ENCODE measurements at places on chromosomes 6 and 20.

DNA sequence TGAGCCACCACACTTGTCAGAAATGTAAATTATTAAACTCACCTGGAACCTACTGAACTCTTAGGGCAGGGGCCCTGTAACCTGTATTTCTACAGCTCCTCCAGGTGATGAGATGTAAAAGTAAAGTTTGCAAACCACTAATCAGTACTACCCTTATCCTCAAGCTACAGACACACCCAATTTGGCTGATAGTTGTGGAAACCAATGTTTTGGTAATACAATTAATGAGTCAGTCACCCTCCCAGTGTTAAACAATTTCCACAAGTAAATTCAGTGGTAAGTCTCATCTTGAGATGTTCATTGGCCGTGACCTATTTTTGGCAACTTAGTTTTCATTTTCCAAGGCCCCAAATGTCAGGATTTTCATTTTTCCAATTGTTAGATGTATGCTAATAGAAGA, 29.6 kb downstream of the GCNT2 start:
- H3K27ac ChIP-seq, result no peak overlapping the region
- H3K27me3 ChIP-seq, result no peaks in the 10 kb centered on the region
- no peaks in the 10 kb centered on the region for H3K36me3 ChIP-seq
- H3K4me1 ChIP-seq, result no peaks in the 10 kb centered on the region
- no peak overlapping the region for H3K4me3 ChIP-seq

GRCh38 chr20:37901654-37902503, 1.0 kb upstream of the VSTM2L start:
- H3K27me3 ChIP-seq, result peaks cover 22% of the 10 kb centered on the region
- no peak overlapping the region for H3K4me3 ChIP-seq
- H3K27ac ChIP-seq, result no peak overlapping the region
- no peaks in the 10 kb centered on the region for H3K36me3 ChIP-seq

DNA sequence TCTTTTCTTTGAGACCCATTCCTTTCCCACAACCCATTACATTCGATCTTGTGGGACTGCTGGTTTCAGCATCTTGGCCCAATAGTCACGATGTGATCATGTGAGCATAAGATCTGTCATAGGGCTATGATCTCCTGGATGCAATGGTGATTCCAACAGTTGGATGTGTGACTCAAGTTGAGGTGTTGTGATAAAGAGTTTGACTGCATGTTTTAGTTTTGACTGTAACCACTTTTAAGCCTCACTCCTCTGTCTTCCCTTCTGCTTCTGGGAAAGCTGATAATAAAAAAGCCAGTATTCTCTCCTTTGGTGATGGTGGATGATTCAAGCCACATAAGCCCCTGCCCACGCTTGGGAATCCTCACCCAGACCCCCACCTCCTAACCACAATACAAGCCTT, 117.0 kb upstream of the ASCC3 start:
- no peak for DNase-seq
- no peaks in the 10 kb centered on the region for H3K4me1 ChIP-seq
- no peaks in the 10 kb centered on the region for H3K36me3 ChIP-seq
- no peaks in the 10 kb centered on the region for H3K27me3 ChIP-seq
- no peak overlapping the region for H3K27ac ChIP-seq

DNA sequence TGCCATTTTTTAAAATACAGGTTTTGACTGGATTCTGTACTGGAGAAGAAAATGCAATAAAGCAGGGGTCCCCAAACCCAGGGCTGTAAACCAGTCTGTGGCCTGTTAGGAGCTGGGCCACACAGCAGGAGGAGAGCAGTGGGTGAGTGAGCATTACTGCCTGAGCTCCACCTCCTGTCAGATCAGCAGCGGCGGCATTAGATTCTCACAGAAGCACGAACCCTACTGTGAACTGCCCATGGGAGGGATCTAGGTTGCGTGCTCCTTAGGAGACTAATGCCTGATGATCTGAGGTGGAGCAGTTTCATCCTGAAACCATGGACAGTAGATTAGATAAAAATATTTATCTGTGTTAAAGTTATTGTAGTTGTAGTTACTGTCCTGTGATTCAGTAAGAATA, 21.1 kb upstream of the FBXO9 start:
- H3K36me3 ChIP-seq, result peaks cover 12% of the 10 kb centered on the region
- H3K27ac ChIP-seq, result no peak overlapping the region
- H3K4me1 ChIP-seq, result peaks cover 15% of the 10 kb centered on the region

DNA sequence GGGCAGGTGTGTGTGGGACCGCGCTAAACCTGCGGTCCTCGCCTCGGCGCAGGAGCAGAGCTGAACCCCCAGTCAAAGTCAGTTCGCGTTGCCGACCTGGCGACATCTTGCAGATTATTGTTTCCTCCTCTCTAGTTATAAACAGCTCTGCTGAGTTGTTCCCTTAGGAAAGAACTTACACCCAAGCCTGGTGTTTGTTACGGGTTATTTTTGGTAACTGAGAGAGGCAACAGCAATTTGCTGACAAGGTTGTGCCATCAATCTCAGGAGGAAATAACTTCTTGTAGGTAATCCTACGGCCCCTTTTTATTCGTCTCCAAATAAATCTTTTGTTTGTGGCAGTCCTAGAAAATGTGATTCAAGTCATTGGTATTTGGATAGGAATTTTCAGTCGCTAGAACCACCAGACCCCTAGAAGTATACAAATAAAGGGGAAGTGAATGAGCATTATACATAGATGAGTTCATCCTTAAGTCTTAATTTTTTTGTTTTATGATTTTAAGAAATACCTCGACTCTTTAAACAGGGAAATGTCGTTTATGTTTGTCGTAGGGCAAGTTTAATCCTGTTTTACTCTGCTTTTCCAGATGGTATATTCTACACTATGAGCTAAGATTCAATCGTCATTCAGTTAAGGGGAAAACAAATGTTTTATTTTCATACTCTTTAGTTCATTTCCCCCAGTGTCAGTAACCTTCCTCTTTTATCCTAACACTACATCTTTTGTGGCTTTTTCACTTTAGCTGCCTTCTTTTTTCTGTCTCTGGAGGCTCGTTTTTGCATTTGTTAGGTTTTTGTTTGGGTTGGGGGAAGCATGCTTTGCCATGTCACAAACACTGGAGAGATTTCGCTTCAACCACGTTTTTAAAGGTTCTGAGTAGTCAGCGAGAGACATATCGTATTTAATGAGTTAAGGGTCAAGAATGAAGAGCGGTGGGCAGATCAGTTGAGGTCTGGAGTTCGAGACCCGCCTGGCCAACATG, 1.2 kb downstream of the PM20D2 start:
- peaks cover 9% of the 10 kb centered on the region for H3K4me1 ChIP-seq
- H3K27ac ChIP-seq, result peak overlapping the region; percentile 62
- no peaks in the 10 kb centered on the region for H3K27me3 ChIP-seq

DNA sequence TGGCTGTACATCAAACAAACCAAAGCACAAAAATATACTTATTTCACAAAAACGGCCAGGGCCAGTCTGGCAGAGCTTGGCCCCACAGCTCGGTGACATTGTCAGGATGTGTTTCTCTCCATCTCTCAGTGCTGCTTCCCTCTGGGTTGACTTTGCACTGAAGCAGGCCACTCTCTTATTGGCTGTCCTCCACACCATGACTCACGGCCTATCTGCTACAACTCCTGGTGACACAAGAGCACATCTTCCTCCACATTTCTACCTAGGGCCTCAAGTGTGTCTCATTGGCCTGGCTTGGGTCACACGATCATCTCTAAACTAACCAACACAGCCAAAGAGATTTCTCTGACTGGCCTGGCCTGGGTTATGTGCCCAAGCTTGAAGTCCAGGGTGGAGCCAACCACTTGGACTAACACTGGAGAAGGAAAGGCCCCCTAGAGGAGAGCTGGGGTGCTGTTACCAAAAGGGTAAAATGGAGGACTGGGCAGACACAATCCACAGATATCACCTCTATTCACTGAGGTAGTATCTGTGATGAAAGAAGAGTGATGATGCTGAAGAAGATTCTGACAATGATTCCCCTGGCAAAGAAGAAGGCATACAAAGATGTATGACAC, 159.8 kb upstream of the TSHZ2 start:
- H3K36me3 ChIP-seq, result no peaks in the 10 kb centered on the region
- no peaks in the 10 kb centered on the region for H3K4me1 ChIP-seq
- H3K27ac ChIP-seq, result no peak overlapping the region
- DNase-seq, result no peak
- no peaks in the 10 kb centered on the region for H3K27me3 ChIP-seq

- peaks cover 56% of the 10 kb centered on the region for H3K36me3 ChIP-seq
- no peak overlapping the region for H3K4me3 ChIP-seq
- H3K27ac ChIP-seq, result no peak overlapping the region
- DNase-seq, result no peak
- H3K27me3 ChIP-seq, result no peaks in the 10 kb centered on the region
These were observed 176.5 kb downstream of the PREX1 start for GRCh38 chr20:48651271-48651670.

DNA sequence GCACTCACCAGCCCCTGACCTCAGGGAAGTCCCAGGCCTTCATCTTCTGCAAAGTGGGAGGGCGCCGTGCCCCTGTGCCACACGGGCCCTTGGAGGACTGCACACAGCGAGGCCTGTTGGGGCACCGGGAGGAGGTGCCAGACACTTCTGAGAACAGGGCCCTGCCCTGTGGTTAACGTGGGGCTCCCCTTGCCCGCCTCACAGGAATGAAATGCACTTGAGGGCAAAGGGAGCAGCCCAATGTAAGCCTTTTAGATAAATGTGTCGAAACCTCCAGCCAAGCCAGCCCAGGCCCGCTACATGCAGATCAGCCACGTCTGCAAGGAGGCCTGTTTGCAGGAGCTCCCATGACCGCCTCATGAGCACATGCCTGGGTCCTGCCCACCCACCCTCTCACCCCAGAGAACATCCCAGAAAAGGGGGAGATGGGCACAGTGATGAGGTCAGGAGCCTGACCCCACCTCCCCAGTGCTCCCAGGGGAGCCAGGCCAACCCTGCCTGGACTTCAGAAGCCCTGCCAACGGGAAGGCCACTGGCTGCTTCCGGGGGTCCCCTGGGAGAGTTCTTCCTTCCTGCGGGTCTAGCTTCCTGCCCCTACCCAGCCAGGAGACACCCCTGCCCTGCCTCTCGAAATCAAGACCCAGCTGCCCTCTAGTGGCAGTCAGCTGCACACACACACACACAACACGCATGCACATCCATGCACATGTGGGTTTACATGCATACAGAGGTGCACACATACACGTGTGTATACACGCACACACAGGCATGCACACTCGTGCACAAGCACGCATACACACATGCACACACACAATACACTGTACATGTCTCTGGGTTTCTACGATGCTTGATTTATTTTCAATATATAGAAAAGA, 178.7 kb downstream of the TAF4 start:
- DNase-seq, result no peak
- H3K27ac ChIP-seq, result no peak overlapping the region
- no peak overlapping the region for H3K4me3 ChIP-seq
- H3K36me3 ChIP-seq, result no peaks in the 10 kb centered on the region
- H3K4me1 ChIP-seq, result no peaks in the 10 kb centered on the region

- no peak overlapping the region for H3K4me3 ChIP-seq
- H3K4me1 ChIP-seq, result peaks cover 21% of the 10 kb centered on the region
- peaks cover 27% of the 10 kb centered on the region for H3K27me3 ChIP-seq
- H3K36me3 ChIP-seq, result no peaks in the 10 kb centered on the region
These were observed 93.6 kb downstream of the NCR2 start for GRCh38 chr6:41428996-41429421.

DNA sequence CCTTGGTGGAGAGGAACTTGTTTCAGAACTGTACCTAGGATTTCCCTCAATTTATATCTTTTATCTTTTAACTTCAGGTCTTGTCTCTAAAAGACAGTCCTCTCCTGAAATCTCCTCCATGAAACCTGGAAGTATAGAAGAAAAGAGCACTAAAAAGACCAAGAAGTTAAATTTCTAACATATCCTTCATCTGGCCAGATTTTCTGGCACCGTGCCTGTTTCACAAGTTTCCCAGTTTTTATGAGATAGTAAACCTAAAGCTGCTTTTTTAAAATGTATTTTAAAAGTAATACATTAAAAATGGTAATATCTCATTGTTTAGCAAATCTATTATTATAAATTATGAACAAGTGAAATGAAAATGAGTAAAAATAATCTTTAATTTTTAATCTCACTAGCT, 348.3 kb upstream of the RSPO3 start:
- H3K4me3 ChIP-seq, result no peak overlapping the region
- no peaks in the 10 kb centered on the region for H3K4me1 ChIP-seq
- H3K27me3 ChIP-seq, result no peaks in the 10 kb centered on the region
- no peak overlapping the region for H3K27ac ChIP-seq

DNA sequence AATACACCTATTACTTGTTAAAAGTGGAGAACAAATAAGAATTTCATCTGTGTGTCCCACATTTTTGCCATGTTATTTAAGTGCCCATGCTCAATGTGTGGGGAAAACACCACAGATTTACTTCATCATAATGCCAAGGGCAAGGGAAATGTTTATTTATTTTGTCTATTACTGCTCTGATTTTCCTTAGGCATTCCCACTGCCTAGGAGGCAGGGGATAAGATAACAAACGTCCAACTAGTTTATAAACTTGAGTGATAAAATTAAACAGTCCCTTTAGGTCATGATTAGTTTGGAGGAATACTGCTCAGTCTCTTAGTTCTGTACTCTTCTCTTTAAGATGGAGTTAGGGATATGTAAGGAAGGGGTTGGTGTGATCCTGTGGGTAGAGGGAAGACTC, 598.4 kb upstream of the MARCKS start:
- no peak overlapping the region for H3K27ac ChIP-seq
- DNase-seq, result no peak
- H3K27me3 ChIP-seq, result no peaks in the 10 kb centered on the region
- no peak overlapping the region for H3K4me3 ChIP-seq

DNA sequence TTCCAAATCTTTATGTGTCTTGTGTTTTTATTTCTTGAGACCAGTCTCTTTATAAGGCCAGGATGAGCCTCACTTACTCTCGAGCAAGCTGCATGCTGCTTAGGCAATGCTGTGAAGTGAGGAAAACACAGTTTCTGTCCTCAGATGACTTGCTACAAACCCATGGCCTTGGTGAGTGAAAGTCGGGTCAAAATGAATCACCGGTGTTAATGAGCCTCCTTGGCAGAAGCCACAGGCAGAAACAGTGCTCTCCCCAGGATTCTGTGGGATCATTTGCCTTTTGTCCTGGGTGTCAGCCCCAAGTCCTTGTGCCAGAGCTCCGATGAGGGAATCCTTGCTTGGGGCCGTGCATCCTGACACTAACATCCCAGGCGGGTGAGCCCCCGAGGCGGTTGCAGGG, 482.5 kb downstream of the QKI start:
- H3K4me1 ChIP-seq, result no peaks in the 10 kb centered on the region
- no peaks in the 10 kb centered on the region for H3K27me3 ChIP-seq
- H3K4me3 ChIP-seq, result no peak overlapping the region
- no peaks in the 10 kb centered on the region for H3K36me3 ChIP-seq
- H3K27ac ChIP-seq, result no peak overlapping the region

- H3K27me3 ChIP-seq, result peaks cover 23% of the 10 kb centered on the region
These were observed 5.7 kb downstream of the FOXP4 start for GRCh38 chr6:41551857-41552256.

GRCh38 chr6:70241031-70241430, 61.9 kb downstream of the COL9A1 start:
- no peak overlapping the region for H3K27ac ChIP-seq
- H3K36me3 ChIP-seq, result no peaks in the 10 kb centered on the region
- H3K27me3 ChIP-seq, result no peaks in the 10 kb centered on the region
- no peak for DNase-seq

All from CD8-positive, alpha-beta memory T cell (primary cell).